Fibroblast of lung (primary cell): ENCODE measurements at places on chromosomes 2 and 18. TPM values are rescaled to one million over a fixed set of nuclear protein-coding genes. Genes with fewer than 3 reads are reported as not detected.

HJURP gene
- total RNA-seq = 0.26 and 5.8 TPM in 2 replicates

DNER gene
- total RNA-seq = 0.26 and 0.33 TPM in 2 replicates

MAP3K19 gene
- not detected in 2 replicates for total RNA-seq

OTOS gene
- not detected in 2 replicates for total RNA-seq

CCDC68 gene
- 5.1 and 8.3 TPM in 2 replicates for total RNA-seq

CRYGC gene
- not detected in 2 replicates for total RNA-seq

PLCL1 gene
- total RNA-seq = 0.83 and 1.3 TPM in 2 replicates

ACOXL gene
- total RNA-seq = not detected in 2 replicates

GNAL gene
- 0.50 and 0.77 TPM in 2 replicates for total RNA-seq
